SW480 (cell line): ENCODE measurements at places on chromosomes 12 and 14.

- DNase-seq = no peak
Measured at GRCh38 chr12:87152075-87152474, 877.1 kb downstream of the C12orf50 start.

- DNase-seq = no peak
Measured at GRCh38 chr14:84760489-84761126, 769.3 kb upstream of the FLRT2 start.

DNA sequence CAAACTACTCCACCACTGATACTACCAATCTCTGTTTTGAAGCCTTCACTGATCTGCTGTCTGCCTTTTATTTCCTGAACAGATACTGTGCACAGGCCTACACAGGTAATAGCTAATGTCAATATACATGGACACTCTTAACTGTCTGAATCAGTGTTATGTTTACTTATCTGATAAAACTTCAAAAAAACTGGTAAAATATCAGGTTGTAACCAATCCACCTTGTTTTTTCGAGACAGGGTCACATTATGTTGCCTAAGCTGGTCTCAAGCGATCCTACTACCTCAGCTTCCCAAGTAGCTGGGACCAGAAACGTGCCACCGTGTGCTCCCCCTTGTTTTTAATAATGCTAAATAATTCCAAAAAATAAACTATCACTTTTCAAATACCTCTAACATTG is 43.5 kb downstream of the HECTD1 start:
- no peak for DNase-seq

DNA sequence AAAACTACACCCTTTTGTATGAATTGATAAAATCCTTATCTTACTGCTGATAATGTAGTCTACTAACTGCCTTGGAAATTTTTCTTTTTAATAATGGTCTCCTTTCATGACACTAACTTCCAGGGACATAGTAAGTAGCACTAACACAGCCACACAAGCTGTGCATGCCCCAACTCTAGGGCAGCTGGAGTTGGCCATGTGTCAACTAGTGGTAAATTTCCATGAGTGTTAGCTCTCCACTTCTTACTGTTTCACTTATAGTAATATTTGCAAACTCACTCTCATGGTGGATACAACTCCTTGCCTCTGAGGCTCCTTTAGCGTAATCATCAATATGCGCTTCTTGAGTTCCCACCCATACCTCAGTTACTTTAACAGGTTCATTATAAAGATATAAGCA is 38.0 kb downstream of the LGR5 start:
- DNase-seq = no peak

DNA sequence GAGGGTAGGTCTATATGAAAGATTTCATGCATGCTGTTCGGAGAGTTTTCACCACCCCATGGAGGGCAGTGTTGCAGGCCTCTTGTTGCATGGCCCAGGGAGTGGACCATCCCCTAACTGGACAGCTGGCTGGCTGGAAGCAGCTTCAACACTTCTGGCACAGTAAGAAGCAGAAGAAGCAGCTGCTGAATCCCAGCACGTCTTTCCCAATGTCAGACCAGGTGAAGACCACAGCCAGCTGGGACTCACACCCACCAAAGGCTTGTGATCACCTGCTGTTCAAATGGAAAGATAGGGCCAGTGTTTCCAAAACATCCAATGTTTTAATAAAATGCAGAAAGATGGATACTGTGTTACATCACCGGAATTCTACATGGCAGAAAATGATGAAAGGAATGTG is 1423.6 kb downstream of the AACS start:
- DNase-seq = no peak

- peak; percentile 20 for DNase-seq
Measured at GRCh38 chr12:114166362-114166761, 200.2 kb upstream of the RBM19 start.

DNA sequence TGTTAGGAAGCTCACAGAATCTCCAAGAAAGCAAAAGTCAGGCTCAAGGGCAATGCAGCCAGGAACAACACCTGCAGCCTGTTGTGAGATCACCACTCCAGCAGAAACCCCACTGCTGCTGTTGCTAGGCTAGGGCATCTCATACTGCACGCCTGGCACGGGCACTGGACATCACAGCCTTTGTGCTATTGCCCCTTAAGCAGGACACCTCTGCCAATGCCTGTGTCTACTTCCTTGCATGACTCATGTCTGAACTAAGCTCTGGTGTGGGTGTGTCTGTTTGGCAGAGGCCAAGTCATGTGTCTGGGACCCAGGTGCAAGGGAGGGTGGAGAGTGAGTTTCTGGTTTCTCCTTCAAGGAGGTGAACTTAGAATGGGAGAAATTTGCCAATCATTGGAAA is 10.0 kb upstream of the DDX47 start:
- DNase-seq = peak; percentile 98

DNA sequence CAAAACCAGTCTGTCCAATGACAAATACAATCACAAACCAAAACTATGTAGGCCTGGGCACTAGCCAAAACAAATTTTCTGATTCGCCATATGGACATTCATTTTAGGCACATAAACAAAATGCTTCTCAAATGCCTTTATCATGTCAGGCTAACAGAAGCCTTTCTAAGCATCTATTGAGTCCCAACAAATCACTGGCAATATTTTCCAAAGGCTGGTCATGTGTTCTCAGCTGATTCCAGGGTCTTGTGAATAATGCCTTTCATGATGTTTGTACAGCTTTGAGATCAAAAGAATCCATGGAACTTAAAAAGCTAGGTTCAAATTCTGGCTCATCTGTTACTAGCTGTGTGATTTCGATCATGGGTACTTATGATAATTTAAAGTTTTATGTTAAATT is 16.1 kb downstream of the FSCB start:
- no peak for DNase-seq

DNA sequence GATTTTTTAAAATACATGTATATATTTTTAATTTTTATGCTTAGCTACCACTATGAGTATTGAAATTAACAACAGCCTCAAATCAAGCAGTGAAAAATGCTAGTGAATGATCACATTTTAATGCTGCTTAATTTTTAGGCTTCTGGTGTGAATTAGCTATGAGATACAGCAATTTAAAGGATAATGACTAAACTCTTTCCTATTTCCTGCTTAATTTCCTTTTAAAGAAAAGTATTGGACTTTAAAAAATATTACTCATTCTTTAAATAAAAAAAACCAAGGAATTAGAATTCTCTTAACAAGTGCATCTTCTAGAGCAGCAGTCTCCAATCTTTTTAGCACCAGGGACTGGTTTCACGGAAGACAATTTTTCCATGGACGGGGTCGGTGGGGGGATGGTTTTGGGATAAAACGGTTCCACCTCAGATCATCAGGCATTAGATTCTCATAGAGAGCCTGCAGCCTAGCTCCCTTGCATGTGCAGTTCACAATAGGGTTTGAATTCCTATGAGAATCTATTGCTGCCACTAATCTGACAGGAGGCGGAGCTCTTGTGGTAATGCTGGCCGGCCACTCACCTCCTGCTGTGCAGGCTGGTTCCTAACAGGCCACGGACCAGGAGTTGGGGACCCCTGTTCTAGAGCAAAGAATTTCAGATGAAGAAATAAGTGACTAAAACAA is 18.6 kb upstream of the NTN4 start:
- no peak for DNase-seq

DNA sequence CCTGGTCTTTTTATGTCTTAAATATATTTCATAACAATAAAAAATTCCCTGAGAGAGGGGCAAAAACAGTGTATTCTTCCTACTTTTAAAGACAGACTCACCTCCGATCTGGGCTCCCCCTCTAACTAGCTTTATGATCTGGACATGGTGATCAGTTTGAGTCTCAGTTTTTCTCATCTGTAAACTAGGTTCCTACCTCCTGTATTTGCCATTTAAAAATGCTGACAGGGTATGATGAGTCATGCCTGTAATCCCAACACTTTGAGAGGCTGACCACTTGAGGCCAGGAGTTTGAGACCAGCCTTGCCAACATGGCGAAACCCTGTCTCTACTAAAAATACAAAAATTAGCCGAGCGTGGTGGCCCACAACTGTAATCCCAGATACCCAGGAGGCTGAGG is 114.8 kb upstream of the LHX5 start:
- no peak for DNase-seq

- no peak for DNase-seq
Measured at GRCh38 chr14:77126461-77126990, 15.1 kb downstream of the ZDHHC22 start.

DNA sequence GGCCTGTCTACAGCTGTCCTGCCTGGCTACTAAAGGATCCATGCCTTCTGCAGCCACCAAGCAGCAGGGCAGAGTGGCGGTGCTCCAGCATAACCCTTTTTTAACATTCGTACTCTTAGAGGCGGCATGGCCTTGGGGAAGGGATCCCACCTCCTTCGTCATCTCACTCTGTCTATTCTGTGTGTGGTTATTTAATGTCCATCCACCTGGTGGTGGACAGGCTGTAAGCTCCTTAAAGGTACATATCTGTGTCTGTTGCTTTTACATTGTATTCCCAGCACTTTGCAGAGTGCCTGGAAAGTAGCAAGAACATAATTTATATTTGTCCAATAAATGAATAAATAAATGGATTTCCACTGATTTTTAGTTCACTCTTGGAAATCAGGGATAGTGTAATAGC is 15.7 kb upstream of the ACOT1 start:
- no peak for DNase-seq

- no peak for DNase-seq
Measured at GRCh38 chr12:13071305-13072280, 27.4 kb downstream of the FAM234B start.

- DNase-seq = no peak
Measured at GRCh38 chr12:91040096-91040755, 17.6 kb downstream of the KERA start.

DNA sequence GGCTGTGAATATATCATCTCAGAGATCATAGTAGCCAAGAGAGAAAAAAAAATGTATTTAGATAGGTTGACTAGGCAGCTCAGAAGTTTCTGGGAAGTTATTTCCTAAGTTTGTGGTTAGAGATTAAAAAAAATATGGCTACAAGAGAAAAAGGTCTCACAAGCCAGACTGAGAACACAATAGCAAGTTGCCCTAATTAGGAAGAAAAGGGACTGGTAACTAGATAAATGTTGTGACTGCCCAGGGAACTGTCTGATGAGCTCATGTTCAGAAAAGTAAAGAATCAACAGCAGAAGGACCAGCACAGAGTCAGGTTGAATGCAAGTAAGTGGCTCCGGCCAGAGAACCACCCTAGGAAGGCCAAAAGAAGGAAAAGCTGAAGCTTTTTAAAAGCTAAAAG is 256.6 kb downstream of the PRKD1 start:
- no peak for DNase-seq

GRCh38 chr12:110074089-110074488 is 25.8 kb upstream of the C12orf76 start:
- no peak for DNase-seq

DNA sequence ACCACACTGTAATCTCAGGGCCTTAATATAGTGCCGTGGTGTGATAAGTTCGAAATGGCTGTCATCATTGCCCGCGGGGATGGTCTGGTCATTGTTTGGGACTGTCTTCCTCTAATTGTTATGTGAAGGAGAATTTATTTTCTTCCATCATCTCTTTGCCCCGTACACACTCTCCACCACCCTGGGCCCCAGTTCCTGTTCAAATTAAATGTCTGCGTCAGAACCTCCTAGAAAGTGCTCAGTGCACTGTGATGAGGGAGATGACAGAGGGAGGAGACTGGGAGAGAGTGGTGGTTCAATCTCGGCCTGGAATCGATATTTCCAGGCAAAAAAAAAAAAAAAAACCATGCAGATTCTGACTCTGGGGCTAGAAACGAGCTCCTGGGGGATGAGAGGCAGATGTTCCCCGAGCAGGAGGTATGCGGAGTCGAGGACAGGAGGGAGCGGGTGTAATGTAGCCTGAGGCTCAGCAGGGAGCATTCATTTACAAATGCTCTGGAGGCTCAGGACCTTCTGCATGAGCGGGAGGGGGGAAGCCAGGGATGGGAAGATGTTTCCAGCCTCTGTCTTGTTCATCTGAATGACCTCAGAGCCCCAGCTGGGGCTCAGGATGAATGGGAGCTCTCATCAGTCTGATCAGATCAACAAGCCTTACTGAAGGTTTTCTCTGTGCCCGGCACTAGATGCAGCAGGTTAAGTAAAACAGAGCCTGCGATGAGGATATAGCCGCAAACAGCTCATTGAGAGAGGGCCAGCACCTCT is 219.5 kb downstream of the TBX5 start:
- no peak for DNase-seq

DNA sequence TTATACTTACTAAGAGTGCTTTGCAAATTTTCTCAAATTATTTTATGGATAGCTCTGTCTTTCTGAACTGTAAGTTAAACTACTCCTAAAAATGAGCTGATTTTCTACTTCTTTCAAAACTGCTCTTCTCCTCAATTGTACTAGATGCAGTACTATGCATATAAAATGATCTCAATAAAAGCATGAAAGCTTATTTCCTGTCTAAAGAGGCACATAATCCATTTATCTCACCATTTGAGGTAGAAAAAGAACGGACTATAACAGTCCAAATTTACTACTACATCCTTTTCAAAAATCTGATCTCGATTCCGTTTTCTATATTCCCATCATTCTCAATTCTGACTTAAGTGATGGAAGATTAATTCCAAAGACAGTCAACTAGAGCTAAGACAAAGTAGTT is 14.4 kb downstream of the SLIRP start:
- DNase-seq = no peak

- no peak for DNase-seq
Measured at GRCh38 chr12:905261-906031, 44.0 kb downstream of the RAD52 start.

GRCh38 chr12:93839064-93839463 is 161.9 kb downstream of the CRADD start:
- no peak for DNase-seq

DNA sequence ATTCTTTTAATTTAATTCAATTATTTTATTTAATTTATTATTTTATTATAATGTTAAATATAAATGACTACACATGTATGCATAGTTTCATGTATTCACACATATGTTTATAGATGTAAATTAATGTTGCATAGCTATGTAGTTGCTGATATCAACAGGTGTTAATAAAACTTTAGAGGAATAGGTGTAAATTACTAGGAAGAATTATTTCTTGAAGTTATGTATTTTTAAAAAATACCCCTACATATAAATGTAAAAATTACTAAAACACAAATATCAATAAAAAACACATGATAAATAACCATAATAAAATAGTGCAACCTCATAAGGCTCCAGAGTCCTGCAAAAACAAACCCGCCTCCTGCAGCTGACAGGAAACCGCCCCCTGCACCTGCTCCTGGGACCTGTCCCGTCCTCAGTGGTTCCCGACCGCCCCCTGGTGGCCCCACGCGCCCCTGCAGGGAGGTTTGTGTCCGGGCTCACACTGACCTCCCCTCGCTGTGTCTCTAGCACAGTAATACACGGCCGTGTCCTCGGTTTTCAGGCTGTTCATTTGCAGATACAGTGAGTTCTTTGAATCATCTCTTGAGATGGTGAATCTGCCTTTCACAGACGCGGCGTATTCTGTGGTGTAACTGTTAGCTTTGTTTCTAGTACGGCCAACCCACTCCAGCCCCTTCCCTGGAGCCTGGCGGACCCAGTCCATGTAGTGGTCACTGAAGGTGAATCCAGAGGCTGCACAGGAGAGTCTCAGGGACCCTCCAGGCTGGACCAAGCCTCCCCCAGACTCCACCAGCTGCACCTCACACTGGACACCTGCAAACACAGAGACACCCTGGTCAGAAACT is 1264.0 kb downstream of the TMEM121 start:
- peak; percentile 80 for DNase-seq

GRCh38 chr14:68853749-68854148 is 60.9 kb upstream of the ZFP36L1 start:
- DNase-seq = no peak
